ENCODE measurements at places on chromosomes 4 and X.

DNA sequence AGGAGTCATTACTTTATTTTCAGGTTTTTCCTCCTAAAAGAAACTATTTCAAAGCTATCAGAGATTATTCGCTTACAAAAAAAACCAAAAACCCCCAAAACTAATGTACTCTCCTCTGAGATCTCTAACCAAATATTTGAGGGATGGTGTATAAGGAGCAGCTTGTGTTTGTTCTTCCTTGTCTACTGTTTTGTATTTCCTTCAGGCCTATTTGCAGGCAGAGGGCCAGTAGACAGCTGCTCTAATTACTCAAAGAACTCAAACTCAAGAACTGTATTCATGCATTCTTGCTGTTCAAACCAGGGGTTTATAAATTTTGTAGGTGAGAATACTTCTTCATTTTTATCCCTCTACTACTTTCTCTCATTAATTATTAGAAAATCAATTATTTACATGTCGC is 51.3 kb downstream of the SH3RF1 start:
- no peak for DNase-seq

GRCh38 chr4:16204505-16204904 is 21.8 kb downstream of the TAPT1 start:
- DNase-seq, result no peak

- DNase-seq, result no peak
Measured at GRCh38 chr4:26238426-26238777, 82.4 kb upstream of the RBPJ start.

DNA sequence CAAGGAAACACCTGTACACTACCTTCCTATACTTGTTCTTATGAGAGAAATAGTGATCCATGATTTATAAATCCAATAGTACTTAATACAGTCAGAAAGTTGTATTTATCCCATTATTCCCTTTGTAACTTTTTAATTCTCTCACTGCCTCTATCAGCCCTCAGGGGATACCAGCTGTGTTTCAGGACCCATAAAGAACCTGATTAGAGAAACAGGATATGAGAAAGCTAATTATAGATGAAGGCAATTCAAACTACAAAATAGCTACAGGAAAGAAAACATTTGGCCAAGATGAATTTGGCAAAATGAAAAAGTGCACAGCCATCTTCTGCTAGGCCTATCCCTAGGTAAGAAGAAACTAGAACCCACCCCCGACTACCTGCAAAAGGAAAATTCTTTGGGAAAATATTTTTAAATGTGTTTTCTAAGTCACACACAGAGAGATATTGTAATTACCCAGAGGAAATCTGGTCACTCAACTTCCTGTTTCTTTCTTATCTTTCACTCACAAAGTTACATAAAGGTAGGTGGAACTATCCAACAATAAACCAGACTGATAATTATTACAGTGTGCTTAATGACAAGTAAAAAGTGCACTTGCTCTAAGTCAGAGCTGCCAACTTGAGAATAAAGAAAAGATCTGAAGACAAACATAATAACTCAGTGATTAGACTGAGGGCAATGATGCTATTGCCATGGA is 836.5 kb upstream of the HTR2C start:
- DNase-seq, result no peak

- no peak for DNase-seq
Measured at GRCh38 chr4:189374176-189374575, 566.5 kb upstream of the FRG1 start.

DNA sequence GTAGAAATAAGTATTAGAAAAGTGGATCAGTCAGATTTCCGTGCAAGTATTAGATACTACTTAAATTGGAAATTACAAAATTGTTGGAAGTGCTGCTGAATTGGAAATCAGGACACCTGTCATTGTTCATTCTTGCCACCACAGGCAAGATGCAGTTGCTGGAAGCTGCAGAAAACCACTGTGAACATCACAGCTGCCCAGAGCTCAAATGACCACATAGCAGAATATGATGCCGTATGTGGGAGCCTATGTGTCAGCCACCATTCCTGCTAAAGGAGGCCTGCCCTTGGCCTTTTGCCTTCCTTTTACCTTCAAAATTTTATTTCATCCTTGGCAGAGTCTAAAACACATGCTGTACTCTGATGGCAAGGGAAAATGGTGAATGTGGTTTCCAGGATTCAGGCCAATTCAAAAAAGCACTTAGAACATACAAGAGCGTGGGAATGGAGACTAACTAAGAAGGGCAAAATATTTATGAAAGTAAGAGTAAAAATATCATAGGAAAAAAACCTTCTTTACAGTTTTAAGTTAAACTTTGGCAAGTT is 1005.5 kb upstream of the GRID2 start:
- DNase-seq, result no peak

- no peak for DNase-seq
Measured at GRCh38 chrX:120205816-120206753, 44.5 kb upstream of the ZBTB33 start.

- DNase-seq, result no peak
Measured at GRCh38 chrX:13373027-13373426, 53.2 kb upstream of the ATXN3L start.

- no peak for DNase-seq
Measured at GRCh38 chrX:54991706-54992105, 2.3 kb downstream of the PFKFB1 start.

- no peak for DNase-seq
Measured at GRCh38 chr4:139800082-139800481, 134.5 kb downstream of the MGST2 start.

GRCh38 chr4:156534205-156534604 is 437.4 kb downstream of the PDGFC start:
- no peak for DNase-seq

- no peak for DNase-seq
Measured at GRCh38 chr4:74583089-74583700, 138.3 kb downstream of the AREG start.

DNA sequence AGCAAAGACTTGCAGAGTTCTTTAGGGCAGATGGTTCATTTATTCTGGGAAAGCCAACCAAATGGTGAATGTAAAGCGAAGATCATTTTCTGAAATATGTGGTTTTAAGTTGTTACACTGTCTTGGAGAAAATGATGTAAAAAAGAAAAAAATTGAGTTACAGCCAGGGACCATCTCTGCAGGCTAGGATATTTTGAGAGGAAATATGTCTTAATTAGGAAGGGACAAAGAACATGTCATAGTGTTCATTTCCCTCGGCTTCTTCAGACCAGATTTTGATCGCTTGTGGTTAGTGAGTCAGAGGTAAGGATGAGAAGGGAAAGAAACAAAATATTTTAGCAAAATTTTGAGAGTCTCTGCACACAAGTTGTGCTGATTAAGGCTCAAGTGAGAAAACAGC is 59.0 kb upstream of the C1QTNF7 start:
- no peak for DNase-seq

- DNase-seq, result no peak
Measured at GRCh38 chr4:147780137-147780777, 48.4 kb downstream of the ARHGAP10 start.

DNA sequence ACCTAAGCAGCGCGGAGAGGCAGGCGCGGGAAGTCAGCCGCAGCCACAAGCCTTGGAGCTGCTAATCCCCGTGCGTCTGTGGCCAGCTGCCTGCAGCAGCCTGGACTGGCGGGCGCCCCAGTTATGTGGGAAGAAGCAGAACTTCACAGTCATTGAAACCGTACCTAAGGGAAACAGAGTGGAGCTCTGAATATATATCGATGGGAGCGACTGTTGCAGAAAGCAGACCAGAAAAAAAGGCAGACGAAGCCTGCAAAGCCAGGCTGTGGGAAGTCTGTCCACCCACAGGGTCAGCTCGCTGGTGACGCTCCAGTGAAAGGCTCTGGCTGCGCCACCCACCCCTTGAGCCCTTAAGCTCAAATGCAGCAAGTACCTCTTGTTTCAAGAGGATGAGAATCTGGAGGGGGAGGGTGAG is 24.7 kb downstream of the KCNE5 start:
- DNase-seq, result no peak

DNA sequence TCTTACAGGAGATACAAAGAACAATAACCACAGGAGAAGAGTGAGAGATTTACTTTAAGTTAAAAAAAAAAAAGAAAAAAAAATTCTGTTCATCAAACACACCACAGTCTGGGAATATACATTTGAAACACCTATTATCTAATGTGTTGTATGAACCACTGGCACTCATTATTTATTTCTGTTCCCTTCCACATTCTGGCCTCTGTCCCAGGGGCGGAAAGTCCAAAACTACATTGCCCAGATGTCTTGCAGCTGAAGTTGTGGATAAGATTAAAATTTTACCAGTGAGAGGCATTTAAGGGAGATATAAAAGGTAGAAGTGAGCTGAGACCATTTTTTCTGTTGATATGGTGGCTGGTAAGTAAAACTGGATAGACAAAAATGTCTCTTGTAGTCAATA is 56.2 kb downstream of the SCLT1 start:
- no peak for DNase-seq

GRCh38 chrX:124395145-124395880 is 49.0 kb downstream of the SH2D1A start:
- DNase-seq, result no peak

DNA sequence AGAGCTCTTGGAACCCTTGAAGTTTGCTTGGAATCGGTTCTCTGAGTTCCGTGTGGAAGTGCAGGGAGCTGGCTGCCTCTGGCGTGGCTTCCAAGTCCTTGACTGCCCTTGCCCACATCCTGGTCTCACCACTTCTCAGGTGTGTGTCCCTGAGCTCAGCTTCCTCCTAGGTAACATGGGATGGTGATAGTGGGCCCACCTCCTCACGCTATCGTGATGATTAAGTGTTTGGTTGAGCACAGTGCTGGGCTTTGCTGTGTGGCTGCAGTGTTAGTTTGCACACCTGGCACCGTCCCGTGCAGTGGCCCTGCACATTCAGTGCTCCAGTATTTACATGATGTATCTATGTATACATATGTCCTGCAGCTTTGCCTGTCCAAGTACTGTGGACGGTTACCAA is 81.5 kb downstream of the CLDN34 start:
- DNase-seq, result no peak

DNA sequence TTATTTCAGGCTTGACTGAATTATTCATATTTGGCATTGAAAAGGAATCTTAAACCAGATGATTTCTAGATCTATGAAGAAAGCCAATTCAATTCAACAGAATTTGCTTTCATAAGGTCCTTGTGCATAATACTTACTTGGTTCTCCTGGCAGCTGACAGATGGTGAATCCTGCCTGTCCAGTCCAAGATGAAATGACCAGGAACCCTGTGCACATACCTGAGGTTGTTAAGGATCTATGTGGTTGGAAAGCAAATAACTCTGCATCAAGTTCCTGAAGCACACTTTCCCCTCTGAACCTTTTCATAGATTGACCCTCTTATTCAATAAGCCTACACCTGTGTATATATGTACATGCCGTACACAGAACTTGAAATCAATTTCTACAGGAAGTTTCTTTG is 562.7 kb downstream of the PPARGC1A start:
- DNase-seq, result no peak

- DNase-seq, result no peak
Measured at GRCh38 chr4:86060341-86060740, 299.5 kb downstream of the MAPK10 start.

- DNase-seq, result no peak
Measured at GRCh38 chr4:7768736-7769135, 170.9 kb downstream of the AFAP1 start.

- DNase-seq, result no peak
Measured at GRCh38 chrX:15206306-15206705, 63.6 kb downstream of the ASB9 start.

- DNase-seq, result no peak
Measured at GRCh38 chr4:41714364-41715000, 34.0 kb downstream of the PHOX2B start.

DNA sequence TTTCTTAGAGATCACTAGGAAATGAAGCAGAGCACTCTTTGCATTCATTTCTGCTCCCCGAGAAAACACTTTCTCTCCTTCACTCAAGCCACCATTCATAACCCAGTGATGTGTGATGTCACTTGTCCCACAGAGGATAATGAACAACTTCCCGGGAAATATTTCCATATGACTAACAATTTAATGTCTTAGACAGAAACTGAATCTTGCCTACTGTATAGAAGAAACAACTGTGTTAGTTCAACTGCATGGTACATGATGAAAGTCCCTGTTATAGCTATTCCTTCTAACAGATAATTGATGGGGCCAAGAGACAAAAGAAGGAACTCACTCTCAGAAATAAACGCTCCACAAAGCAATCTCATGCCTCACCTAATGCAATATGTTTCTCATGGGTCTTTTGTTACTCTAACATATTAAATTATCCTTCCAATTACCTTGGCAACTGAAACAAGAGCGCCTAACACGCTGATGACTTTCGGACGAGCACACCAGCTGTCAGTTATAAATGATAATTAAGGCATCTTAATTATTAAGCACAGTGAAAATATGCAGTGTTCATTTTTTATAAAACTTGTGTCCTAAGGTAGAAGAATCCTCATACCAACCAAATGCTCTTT is 113.7 kb upstream of the TLR3 start:
- DNase-seq, result no peak

DNA sequence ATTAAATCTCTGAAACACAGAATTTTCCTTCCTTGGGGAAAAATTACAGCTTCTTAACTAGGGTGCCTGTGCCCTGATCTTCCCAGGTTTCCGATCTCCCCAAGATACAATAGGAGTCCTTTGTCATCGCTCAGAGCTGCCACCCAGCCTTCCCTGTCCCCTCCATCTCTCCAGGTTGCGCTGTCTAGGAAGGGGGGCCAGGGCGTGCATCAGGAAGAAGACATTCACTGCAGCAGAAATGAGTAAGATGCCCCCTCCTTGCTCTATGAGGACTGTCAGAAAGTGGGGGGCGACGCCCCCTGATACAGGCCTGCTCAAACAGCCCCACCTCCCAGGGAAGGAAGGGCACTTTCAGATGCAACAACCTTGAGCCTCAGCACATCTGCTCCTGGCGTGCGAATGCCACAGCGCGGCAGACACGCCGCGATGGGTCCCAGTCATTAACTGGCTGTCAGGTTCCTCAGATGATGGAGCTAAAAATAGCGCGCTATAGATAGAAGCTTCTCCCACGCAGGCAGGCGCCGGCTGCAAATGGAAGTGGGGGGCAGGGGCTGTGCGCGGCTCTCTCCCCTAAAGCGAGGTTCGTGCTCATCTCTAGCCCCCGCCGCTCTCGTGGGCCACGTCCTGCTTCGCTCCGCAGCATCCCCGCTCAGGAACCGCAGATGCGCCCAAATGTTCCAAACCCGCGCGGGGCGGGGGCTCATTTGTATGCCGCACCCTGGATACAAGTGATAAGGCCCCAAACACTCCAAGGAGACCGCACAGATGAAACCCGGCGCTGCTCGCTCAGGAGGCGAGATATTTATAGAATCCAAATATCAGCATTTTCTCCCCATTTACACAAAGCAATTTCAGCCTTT is 57.6 kb upstream of the LGI2 start:
- no peak for DNase-seq

- DNase-seq, result no peak
Measured at GRCh38 chr4:151653548-151653918, 107.3 kb downstream of the GATB start.

GRCh38 chr4:42078184-42078801 is 74.2 kb downstream of the BEND4 start:
- DNase-seq, result peak; percentile 13

DNA sequence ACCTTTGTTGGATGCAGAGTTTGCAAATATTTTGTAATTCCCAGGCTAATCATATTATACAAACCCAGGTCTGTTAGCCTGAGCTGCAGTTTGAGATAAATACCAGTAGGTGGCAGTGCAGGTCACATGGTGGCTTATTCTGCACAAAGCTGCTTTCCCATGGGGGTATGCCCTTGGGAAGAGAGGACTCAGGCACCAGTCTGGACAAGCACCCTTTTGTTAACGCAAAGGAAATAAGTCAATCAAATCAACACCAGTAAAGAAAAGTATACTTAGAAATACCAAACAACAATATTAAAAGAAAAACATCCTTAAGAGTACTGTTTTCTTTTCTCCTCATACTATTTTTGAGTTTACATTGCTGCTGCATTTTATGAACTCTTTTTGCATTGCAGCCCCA is 389.0 kb upstream of the ZFP42 start:
- DNase-seq, result peak; percentile 1

GRCh38 chr4:182939680-182940079 is 22.5 kb upstream of the DCTD start:
- no peak for DNase-seq
